ENCODE measurements at places on chromosomes 12 and 14. TPM values are rescaled to one million over a fixed set of nuclear protein-coding genes. Genes with fewer than 3 reads are reported as not detected.

DNA sequence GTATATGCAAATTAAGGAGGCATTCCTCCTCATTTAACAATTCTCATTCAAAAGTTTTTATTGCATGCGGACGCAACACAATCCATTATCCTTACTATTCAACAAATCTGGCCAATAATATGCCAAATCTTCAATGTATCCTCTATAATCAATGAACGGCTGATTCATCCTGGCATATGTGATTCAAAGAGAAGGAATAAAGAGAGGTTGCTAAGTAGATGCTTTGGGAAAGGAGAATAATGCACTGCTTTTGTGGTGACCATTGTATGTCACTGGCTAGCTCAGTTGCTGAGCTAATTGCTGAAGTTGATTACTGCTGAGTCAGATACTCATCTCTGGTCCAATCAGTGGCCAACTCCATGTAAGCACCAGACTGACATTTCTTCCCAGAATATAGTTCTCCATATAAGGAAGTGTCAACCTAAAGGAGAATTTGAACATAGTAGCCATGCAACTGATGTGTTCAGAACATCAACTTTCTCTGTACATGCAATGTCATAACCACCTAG is 148.0 kb downstream of the PDZRN4 start:
- DNase-seq, result no peak

GRCh38 chr12:96383991-96384390 is 16.2 kb downstream of the CDK17 start:
- DNase-seq, result no peak

DNA sequence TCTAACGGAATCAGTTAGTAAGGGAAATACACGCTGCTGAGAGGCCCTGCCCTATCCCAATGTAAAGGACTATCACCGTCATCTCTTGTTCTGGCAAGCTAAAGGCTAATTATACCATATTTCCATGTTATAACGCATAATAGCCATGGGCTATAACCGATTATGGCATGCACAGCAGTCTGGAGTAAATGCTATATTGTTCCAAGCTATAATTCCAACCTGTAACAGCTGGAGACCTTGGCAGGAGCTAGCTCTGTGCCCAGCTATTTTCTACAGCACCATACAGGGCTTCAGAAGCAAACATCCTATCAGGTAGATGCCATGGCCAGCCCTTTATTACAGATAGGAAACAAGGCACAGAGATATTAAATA is 26.3 kb downstream of the SYNE3 start:
- DNase-seq, result no peak

The SPIC gene
- polyA plus RNA-seq, result not detected

- no peak for DNase-seq
These were observed 185.9 kb downstream of the PPM1H start for GRCh38 chr12:62748941-62749468.

GRCh38 chr12:62098132-62098531 is 162.1 kb upstream of the USP15 start:
- no peak for DNase-seq

- no peak for DNase-seq
These were observed 85.2 kb upstream of the ZFP36L1 start for GRCh38 chr14:68877993-68878575.

GRCh38 chr14:36579573-36580140 is 2.8 kb downstream of the NKX2-8 start:
- peak; percentile 16 for DNase-seq

DNA sequence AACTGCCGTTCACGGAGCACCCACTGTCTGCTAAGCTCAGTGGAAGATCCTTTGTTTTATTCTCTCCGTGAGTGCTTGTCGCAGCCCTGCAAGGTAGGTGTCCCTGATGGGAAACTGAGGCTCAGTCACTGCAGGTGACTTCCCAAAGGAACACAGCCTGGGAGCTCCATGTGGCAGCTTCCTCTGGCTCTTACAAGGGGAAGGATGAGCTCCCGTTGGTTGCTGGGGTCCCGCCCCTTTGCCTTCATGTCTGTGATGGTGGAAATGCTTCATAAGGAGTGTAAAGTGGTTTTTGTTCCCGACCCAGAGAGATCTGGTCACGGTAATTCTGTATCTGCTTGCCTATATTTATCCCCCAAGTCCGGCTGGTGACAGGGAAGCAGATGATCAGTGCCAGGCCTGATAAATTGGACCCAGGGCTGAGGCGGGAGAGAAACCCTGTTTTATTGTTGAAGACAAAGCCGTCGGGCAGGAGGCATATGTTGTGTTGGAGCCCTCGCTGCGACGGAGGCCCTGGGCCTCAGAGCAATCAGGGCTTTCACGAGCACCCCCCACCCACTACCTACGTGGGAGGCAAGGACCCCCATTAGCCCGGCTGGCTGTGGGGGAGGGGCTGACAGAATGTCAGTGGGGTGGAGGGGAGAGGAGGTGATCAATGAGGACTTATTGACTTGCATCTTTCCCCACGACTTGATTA is 91.9 kb downstream of the KIF26A start:
- no peak for DNase-seq

The METTL1 gene
- polyA plus RNA-seq, result 28.0 TPM

DNA sequence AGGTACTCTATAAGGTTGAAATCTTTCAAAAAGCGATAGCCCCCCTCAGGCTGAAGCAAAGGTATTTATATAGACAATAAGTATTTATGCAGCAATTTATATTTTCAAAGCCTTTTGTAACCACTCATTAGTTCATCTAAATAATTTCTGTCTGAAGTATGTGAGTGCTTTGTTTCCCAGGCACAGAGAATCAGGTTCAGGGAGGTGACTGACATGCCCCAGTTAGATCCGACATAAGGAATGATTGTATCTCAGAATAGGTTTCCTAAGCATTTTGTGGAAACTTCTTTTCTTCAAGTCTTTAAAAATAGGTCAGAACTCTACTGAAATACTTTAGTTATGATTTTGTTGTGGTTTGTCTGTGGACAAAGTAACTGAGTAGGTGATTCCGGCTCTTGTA is 283.4 kb upstream of the G2E3 start:
- DNase-seq, result no peak

GRCh38 chr12:83985084-83985483 is 927.5 kb downstream of the SLC6A15 start:
- no peak for DNase-seq

- no peak for DNase-seq
These were observed 20.7 kb downstream of the ATXN2 start for GRCh38 chr12:111578276-111578970.

DNA sequence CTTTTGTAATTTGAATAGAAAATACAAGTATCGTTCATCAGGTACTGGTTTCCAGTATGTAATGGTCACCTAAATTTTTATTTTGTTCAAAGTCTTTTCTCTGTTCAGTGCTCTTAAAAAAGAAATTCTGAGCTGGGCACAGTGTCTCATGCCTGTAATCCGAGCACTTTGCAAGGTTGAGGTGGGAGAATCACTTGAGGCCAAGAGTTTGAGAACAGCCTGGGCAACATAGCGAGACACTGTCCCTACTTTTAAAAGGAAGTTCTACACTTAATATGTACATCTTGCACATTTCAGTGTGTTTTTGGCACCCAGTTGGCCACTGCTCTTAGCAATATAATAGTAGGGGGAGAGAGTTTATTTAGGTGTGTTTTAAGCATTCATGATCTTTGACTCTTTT is 27.9 kb downstream of the PCNX1 start:
- DNase-seq, result no peak

DNA sequence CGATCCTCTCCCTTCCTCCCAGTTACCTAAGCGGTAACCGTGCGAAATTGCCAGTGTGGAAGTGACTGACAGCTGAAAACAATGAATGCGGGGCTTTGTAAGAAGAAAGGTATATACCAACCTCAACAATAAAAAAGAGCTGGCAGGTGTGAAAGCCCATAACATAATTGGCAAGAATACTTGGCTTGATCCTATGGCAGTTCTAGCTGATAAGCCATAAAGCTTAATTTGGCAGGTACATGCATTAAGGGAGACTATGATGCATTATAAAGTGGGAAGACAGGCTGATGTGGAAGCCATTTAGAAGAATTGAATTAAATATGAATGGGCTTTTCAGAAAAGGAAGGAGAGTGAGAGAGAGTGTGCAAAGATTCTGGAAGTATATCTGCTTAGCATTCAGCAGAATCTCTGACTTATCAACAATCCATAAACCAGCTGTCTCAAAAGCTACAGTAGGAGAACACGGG is 71.3 kb downstream of the CRACR2A start:
- no peak for DNase-seq

The PRPF40B gene
- 24.3 TPM for polyA plus RNA-seq

- DNase-seq, result no peak
These were observed 30.4 kb upstream of the SIX1 start for GRCh38 chr14:60679566-60680258.

- peak; percentile 13 for DNase-seq
These were observed 15.6 kb upstream of the CACNA2D4 start for GRCh38 chr12:1934068-1934467.

GRCh38 chr12:2453761-2454090 is 341.0 kb upstream of the FKBP4 start:
- no peak for DNase-seq

- DNase-seq, result no peak
These were observed 37.5 kb upstream of the SINHCAF start for GRCh38 chr12:31363416-31363809.

DNA sequence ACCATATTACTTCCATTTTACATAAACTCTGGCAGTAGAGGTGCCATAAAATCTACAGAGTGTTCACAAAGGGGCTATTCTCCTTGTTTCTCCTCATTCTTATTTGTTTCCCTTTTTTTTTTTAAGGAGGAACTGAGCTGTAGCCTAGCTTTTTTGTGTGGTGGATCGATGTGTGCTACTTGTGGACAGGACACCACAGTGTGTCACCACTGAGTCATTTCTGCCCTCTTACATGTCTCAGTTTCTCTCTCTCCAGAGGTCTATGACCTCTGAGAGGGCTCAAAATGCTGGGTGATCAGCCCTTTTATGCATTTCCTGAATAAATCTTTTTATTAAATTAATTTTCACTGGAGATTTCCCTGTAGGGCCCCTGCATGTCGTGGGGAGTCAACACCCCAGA is 370.2 kb downstream of the ADGRD1 start:
- no peak for DNase-seq

- no peak for DNase-seq
These were observed 146.2 kb downstream of the GXYLT1 start for GRCh38 chr12:41998436-41998835.

- DNase-seq, result no peak
These were observed 12.3 kb downstream of the NKX2-8 start for GRCh38 chr14:36570065-36570464.

DNA sequence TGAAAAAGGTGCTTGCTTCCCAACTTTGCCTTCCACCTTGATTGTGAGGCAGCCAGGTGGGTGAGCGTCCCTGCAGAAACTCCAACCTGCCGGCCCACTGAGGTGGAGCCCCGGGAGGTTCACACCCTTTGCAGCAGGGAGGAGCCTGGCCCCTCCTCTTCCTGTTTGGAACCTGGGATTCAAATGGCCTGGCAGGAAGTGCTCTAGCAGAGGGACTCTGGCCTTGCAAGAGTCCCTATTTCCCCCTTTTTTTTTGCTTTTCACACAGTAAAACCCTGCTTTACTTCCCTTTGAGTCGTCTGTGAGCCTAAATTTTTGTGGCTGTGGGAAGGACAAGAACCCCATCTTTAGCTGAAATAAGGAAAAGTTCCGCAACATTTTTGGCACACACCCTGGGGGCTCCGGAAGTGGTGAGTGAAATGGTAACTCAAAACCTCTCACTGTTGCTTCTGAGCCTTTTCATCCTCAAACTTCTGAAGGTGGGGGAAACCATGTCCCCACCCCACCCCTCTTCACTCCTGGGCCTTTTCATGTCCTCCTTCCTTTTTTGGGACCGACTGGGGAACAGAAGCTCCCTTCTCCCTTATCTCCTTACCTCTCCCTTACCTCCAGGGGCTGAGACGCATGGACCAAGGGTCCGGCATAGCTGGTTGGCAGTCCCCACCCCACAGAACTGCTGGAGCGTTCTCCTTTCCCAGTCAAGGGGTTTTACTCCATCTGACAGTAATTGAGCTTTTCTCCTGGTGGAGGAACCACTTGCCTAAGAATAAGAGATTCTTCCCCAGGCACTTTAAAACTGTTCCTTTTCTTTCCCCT is 102.0 kb downstream of the KCNMB4 start:
- no peak for DNase-seq

GRCh38 chr12:105319691-105320209 is 10.7 kb upstream of the C12orf75 start:
- no peak for DNase-seq

DNA sequence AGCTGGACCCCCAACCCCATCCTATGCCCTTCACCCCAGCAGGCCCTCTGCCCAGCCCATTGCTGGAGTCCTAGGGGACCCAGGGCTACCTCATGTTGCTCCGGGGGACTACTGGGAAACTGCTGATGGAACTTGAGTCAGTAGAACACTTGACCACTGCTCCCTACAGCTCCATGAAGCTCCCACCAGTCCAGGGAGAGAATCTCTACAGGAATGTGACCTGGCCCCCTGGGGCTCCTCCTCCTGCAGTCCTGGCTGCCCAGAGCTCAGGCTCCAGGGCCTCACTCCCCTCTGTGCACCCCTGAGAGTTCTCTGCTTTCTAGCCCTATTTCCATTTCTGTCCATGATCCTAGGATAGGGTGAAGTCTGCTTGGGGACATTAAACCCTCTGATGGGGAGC is 10.8 kb upstream of the AQP2 start:
- DNase-seq, result no peak

DNA sequence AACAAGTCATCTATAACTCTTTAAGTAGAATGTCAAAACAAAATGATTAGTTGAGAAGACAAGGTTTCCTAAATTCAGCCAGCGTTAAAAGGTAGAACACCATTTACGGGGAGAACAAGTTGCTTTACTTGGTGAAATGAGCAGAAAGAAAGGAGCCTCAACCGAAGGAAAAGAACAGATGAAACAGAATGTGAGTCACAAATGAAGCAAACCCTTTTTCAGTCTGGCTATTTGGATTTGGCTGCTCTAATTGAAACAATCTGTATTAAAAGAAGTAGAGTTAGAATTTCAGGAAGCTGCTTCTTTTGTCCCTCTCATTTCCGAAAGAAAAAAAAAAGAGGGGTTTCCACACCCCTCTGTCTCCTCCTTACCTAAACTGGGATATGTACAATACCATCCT is 34.6 kb downstream of the CEP128 start:
- no peak for DNase-seq

The SLC8A3 gene
- polyA plus RNA-seq, result 0.67 TPM

Measured in SK-N-SH (cell line).